ENCODE measurements at places on chromosomes 5 and 9.

GRCh38 chr9:35350827-35351549 is 138.9 kb upstream of the RUSC2 start:
- no peak for DNase-seq

GRCh38 chr5:117892360-117892759 is 1096.0 kb downstream of the DTWD2 start:
- no peak for DNase-seq

DNA sequence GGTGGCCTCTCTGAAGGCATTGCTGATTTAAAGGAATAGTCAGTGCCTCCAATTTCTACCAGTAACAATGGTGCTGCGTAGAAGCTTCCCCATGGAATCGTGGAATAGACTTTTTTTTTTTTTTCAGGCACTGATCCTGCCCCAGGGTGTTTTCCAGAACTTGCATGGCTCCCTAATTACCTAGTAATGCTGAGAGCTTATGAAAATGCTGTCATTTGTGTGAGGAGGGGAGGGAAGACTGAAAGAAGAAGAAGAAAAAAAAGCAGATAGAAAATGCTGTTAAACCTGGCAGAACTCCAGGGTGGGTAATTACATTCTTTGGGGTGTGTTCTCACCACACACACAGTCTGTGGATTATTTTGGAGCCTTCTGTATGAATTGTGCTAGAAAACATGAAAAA is 4.8 kb upstream of the GRIA1 start:
- no peak for DNase-seq

DNA sequence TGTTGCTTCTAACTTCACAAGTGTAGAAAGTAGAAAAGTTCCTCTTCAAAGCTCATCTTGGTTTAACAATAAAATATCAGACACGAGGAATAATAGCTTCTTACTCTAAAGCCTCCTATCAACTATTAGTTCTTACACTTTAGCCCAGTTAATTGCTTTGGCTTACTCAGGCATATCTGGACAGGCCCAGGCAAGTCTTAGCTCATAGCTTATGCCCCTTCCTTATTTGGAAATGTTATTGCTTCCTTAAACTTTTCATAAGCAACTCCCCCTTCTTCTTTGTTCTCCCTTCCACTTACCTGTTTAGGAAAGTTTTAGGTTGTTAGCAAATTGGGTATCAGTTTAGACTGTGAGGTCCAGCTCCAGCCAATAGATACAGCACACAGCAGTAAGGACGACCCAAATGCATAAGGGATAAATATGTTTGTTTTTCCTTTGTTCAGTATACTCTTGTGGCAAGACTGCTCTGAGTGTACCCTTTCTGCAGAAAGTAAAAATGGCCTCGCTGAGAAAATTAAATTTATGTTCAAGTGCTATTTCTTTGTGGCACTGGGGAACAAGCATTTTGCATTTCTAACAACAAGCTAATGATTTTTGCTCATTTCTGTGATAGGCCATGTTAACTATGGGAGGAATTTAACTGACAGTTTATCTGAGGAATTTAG is 162.1 kb downstream of the SMC2 start:
- DNase-seq, result no peak

GRCh38 chr9:5760338-5760737 is 72.6 kb downstream of the ERMP1 start:
- no peak for DNase-seq

DNA sequence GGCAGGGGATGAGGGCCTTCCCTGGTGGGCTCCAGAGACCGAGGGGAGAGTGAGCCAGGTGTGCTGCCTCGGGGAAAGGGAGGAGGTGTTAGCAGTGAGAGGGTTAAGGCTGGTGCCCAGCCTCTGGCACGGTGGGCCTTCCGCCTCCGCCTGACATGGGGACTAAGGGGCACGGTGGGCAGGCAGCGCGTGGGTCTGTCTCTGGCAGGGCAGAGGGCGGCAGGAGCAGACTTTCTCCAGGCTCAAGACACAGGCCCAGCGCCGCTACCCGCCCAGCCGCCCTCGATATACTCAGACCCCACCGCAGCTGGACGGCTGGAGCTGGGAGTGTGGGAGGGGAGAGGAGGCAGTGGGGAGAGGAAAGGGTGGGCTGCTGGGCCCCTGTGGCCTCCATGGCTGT is 14.9 kb upstream of the FRMPD1 start:
- DNase-seq, result no peak

DNA sequence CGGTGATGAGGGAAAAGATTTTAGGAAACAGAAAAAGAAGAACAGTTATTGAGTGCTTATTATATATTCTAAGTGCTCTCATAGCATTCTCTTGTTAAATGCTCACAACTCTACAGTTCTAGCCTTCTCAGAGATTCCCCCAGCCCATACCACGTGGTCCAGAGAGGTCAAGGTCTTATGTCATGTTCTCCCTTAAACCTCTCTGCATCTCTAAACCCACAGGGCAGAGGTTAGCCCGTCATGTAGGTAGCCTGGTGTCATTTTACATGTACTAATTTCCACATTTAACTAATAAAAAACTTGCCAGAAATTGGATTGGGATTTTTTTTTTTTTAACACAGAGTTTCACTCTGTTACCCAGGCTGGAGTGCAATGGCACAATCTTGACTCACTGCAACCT is 178.0 kb downstream of the CEMIP2 start:
- DNase-seq, result no peak

GRCh38 chr5:169648725-169649310 is 11.7 kb downstream of the DOCK2 start:
- DNase-seq, result no peak

- no peak for DNase-seq
Measured at GRCh38 chr9:17018540-17019196, 116.2 kb upstream of the CNTLN start.

DNA sequence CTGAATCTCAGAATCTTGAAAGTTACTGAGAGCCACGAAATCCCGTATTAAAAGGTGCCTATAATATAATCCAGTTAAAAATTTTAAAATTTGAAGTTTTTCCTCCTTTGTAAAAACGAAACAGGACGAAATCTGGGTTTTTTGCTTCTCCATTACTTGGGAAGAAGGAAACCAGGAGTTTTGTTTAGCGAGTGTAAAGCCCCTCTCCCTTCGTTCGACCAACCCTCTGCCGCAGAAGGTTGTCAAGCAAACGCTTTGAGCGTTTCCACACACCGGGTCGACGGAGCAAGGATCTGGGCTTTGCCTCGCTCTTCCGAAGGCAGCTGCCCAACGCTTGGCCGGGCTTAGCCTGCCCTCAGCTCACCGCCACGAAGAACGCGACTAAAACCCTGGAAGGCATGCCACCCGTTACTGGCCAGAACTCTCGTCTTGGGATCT is 1.6 kb upstream of the FOXE1 start:
- no peak for DNase-seq

DNA sequence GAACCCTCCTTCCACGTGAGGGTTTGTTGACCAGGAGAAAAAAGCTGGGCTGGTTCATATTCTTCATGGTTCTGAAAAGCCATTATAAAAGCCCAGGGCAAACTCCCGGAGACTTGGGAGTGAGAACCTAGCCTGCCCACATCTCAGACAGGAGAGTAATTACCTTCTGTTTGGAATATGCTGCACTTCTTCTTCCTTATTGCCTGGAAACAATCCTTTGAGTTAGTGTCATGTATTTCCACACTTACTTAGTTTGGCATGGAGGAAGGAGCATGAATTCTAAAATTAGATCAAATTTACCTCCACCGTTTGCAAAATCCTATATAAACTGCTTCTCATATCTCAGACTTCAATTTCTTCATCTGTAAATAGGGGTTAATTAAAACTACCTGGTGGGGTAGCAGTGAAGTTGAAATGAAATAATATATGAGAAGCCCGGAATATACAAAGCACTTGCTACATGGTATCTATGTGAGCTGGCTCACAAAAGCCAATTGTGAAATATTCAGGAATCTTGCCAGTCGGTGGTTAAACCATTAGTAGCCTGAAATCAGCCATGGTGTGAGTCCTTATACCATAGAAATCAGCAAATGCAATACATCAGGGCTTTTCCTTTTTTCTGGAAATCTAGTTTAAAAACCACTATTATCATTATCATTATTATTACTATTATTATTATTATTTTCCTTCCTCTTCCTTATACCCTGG is 140.0 kb upstream of the RAD23B start:
- no peak for DNase-seq

GRCh38 chr9:99189887-99190596 is 31.7 kb downstream of the ALG2 start:
- no peak for DNase-seq

GRCh38 chr9:18910916-18911315 is 122.1 kb downstream of the SAXO1 start:
- DNase-seq, result no peak
